ENCODE measurements at places on chromosomes 11 and 22.

DNA sequence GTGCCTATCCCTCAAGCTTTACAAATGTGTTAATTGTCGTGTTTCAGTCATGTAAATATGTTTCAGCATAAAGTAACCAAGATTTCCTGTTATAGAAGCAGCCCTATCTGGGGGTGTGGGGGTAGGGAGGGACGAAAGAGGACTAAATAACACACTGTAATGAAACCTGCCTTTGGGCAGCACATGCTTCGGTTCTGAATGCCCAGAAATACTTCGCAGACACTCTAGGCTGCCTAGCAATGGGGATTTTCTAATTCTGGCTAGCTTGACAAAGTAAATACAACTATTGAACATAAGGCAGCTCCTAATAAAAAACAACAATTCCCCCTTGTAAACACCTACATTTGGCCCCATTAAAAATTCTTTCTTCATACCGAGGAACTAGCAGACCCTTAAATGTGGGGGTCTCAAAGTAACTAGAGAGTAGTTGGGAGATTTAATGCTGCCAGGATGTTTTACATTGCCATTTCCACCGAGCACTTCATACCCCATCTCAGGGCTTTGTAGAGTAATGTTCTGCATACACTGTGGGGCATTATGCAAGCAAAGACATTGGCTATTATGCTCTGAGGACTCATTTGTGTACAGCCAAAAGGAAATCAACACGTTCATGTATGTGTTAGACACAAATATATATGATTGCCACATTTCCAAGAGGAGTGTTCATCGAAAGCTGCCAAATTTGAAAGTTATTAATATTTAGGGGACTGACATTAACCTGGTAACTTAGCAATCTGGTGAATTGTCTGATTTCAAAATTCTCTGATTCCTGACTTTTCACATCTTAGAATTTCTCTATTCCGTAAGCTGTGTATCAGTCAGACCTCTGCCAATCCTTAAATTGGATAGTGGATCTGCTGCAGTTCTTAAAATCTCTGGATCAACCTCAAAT, 42.1 kb downstream of the PAX6 start:
- DNase-seq: no peak

DNA sequence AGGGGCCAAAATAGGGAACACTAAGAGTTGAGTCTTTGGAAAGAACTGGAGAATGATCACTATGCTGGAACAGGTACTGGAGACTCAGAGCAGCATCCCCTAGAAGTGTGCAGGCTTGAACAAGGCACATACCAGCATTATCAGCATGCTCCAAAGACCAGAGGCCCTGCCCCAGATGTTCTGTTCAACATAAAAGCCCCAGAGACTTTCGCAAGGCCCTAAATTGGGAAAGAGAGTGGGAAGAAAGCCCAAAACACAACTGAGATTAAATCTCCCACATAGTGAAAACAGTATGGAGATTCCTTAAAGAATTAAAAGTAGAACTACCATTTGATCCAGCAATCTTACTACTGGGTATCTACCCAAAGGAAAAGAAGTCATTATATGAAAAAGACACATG, 9.4 kb downstream of the CNGA4 start:
- DNase-seq: no peak

DNA sequence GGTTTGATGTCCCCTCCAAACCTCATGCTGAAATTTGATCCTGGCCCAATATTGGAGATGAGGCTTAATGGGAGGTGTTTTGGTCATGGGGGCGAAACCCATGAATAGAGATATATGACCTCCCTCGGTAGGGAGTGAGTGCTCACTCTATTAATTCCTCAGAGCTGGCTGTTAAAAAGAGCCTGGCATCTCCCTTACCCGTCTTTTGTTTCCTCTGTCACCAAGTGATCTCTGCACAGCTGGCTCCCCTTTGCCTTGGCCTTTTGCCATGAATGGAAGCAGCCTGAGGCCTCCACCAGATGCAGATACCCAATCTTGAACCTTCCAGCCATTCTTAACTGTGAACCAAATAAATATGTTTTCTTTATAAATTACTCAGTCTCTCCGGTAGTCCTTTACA, 4.5 kb upstream of the CCDC81 start:
- no peak for DNase-seq

DNA sequence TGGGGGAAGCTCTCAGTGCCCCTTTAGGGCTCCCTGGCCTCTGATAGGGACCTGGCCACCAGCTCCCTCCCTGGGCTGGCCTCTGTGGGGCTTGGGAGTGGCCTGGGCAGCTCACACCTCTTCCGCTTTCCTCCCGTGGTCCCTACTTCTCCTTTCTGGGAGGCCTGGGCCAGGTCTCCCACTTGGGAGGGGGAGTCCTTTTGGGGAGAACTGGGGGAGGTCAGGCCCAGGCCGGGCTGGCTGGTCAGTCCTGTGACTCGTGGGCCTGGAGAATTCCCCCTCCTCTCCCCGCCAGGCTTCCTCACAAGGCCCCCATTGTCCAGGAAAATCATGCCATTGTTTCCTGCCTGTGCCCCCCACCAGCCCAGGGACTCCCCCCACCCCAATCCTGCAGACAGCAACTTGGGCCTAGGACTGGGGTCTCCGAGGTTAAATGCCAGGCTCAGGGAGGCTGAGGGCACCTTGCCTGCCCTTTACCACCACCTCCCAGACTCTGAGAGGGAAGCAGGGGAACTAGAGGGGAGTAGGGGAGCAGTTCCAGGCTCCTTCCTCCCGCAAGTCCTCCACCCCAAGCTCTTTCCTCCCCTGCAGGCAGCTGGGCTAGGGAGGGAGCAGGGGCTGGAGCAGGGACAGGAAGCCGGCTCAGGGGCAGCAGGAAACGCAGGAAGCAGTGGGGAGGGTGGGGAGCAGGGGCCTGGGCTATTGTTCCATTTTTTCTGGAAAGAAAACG, 2.8 kb downstream of the MAP3K11 start:
- no peak for DNase-seq

- no peak for DNase-seq
Observed at GRCh38 chr11:113526521-113526920, 51.3 kb upstream of the DRD2 start.

DNA sequence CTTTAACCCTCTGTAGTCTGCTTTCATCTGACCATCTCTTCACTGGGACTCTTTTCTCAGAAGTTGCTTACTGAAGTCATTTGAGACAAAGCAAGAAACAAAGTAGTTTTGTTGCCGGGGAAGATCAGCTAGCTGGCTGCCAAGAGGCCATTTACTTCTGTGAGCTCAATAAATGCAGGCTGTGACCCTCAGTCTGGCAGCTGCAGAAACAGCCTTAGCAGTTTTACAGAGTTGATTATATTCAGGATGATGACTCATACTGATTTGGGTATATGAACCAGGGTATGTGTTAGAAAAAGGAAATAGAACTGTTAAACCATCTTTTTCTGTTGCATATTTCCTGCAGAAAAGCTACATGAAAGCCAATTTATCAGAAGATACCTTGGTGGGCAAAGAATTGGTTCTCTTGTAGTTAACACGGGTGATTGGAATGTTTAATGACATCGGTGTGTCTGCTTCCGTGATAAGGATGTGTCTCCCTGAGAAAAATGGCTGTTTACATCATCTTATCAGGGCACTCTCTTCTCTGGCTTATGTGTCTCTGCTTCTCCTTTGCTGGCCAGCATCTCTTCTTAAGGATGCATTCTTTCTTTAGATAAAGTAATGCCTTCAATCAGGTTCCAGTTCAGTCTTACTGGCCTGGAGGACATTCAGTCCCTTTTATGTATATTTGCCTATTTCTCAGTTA, 18.5 kb downstream of the FIBIN start:
- no peak for DNase-seq

DNA sequence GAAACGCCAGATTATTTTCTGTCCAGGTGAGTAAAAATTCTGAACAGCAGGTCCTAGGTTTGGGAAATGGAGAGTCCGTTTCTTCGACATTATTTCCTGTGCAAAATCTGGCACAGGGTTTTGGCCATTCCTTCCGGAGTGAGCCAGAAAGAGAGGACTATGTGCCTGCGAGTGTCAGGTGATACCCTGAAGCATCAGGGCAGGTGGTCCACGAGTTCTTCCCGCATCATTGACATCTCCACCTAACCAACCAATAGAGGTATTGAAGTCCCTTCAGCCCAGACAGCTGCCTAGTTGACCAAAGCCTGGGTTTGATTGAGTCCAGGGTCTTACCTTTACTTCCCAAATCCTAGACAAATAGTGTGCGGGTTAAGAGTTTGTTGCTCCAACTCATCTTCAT, 808 bp downstream of the SNAP29 start:
- DNase-seq: no peak

- no peak for DNase-seq
Observed at GRCh38 chr11:105953886-105954285, 68.2 kb downstream of the MSANTD4 start.

DNA sequence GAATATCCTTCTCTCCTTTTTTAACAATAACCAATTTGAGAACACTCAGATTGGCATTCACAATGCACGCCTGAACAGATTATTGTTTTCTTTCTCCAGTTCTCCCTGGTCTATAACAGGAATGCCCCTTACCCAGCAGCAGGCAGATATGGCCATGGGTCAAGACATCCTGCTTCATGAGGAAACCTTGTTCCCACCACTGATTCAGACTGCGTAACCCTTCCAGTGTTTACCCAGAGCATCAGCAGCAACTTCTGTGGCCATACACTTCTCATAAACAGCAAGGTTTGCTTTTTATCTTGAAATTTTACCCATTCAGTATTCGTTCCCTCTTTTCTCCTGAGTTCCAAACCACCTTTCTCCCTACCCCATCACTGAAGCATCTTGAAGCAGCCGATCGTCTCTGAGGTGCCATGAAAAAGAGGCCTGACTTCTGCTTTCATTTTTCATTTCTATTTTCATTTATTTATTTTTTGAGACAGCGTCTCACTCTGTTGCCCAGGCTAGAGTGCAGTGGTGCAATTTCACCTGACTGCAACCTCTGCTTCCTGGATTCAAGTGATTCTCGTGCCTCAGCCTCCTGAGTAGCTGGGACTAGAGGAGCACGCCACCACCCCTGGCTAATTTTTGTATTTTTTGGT, 9.6 kb downstream of the PTS start:
- no peak for DNase-seq
